Anterior cingulate cortex (tissue), 58 donors: ENCODE measurements at places on chromosomes 3 and 15.

- DNase-seq, result no peak
These were observed 205.0 kb downstream of the LSAMP start for GRCh38 chr3:116240261-116240660.

GRCh38 chr3:170437696-170438407 is 19.2 kb downstream of the CLDN11 start:
- DNase-seq, result no peak

- DNase-seq, result no peak
These were observed 2.0 kb downstream of the ARPP21 start for GRCh38 chr3:35641331-35641730.

DNA sequence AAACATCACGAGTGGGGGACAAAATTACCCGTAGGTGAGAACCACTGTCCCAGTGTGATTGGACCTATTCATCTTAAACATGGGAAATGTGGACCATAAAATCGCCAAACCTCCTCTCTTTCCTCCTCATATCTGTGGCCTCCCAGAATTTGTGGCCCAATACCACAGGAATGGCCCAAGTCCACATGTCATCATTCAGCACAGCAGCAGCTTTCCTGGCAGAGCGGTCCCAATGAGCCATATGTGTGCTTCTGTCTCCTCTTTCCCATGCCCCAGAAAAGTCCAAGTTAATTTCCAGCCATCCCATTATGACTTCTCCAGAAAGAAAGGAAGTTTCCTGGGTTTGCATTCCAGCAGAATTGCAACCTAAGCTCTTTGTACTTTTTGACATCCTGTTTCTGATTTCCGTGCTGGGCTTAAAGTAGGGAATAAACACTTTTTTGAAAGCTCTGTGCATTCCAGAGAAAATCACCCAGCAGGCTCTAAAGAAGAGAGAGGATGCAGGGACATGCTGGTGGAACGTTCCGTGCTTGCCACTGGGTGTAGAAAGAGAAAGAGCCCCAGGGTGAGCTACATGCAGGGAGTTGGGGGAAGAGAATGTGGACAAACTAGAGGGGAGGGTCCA is 259.4 kb upstream of the PROK2 start:
- no peak for DNase-seq

DNA sequence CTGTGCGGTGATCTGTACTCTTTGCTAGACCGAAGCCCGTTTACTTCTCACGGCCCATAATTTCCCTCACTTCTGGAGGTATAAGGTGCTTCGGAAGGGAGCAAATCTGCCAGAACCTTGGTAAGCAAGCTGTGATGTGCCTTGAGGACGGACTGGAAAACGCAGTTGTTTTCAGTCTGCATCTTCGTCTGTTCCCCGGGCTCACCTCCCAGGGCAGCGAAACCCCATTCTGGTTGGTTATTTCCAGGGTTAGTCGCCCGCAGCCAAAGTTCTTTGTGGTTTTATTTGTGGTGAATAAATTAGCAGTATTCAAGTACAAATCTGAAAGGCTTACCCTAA is 401 bp downstream of the RAMAC start:
- no peak for DNase-seq

DNA sequence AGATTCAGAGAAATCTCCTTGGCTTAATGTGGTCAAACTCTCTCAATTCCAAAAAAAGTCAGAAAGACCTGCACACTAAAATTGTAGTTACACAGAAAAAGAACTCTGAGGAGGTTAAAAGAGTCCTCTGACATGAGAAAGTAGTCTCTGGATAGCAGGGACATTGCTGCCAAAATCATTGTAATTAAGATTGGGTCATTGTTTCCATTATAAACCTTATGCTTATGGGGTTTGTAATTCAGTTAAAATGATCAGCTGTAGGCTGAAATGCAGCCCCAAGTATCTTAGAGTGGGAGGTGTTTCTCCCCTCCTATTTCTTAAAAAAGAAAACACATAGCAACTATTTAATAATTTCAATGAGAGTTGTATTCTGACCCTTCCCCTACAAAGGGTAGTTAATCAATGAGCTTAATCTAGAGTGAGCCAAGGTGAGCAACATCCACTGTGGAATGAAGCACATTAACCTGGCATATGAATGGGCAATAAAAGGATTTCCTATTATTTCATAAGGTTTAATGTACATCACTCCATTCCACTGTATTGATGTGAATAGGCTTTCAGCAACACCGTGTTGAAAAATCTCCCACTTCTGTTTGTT is 406.9 kb downstream of the TIGIT start:
- DNase-seq, result no peak

DNA sequence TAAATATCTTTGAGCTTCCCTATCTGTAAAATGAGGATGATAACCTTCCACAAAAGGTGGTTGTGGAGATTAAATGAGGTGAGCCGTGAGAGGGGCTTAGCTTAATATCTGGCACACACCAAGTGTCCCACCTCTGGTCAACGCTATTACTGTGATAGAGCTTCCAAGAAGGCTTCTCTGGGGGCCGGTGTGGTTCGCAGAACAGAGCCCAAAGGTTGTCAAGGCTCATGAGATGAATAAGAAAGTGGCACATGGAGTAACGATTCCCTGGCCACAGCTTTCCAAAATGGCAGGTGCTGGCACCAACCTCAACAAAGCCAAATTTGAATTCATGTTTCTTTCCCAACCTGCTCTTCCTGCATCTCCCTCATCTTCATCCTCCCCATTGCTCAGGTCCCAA is 10.4 kb downstream of the KY start:
- no peak for DNase-seq

GRCh38 chr15:39628144-39628508 is 47.2 kb downstream of the THBS1 start:
- DNase-seq, result no peak

DNA sequence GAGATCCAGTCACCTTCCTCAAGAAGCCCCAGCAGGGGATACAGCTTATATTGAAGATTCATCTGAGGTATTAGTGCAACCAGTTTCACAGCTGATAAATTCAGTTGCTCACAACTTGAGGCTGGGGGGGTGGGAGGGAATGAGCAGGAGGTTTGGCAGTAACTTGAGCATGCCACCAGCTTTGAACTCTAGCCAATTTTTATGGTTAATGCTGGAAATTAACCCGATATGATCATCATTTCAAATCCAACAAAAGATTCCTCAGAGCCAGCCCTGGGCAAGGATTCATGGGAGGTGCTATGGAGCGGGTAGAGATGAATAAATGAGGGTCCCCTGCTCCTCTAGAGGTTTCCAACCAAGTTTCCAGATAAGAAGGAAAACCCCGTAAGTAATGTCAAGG is 73.1 kb upstream of the HES1 start:
- DNase-seq, result no peak

DNA sequence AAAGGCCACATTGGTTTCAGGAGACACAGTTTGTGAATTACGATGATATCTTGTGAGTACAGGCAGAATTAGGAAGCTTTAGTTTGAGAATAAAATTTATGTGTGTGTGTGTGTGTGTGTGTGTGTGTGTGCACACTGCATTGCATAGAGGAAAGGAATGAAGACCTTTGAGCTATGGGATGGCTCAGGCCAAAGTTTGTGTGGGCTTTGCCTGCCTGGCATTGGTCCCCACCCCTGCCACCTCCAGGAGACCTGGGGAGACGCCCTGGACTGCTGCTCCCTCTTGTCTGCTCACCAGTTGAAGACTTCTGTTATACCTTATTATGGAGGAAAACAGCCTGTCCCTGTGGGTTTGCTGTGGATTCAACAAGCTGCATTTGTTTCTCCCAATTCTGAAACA is 37.2 kb downstream of the TIGIT start:
- no peak for DNase-seq

- DNase-seq, result no peak
These were observed 61.8 kb upstream of the SMAD3 start for GRCh38 chr15:67003586-67003985.

- DNase-seq, result no peak
These were observed 27.4 kb upstream of the FRMD5 start for GRCh38 chr15:44222478-44222877.

GRCh38 chr3:171095063-171095462 is 68.5 kb upstream of the SLC2A2 start:
- DNase-seq, result no peak

DNA sequence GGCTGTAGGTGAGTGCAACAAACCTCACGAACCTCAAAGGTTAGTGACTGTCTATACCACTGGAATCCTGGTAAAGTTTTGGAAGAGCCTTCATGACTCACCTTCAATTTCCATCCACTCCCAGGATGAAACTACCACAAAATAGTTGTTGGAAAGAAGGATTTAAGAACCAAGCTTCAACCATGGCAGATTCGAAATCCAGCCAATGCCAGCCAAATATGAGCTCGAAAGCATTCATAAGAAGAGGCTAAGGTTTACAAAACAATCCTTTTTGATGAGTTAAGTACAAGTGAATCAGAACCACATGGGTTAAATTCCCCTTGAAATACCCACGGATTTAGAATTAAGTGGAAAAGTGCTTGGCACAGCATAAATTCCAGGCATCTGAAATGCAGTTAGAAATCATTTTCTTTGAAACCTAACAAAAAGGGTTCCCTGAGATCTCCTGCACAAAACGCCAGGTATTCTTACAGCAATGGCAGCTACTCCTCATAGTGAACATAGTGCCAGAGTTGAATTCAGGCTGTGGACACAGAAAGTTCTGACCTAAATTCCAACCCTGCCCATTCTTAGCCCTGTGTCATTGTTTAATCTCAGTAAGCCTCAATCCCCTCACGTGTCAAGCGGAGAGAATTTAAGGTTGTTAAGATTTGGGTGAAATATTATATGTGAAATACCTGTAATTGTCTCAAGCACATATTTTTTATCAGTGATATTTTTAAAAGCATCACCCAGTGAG is 89.2 kb downstream of the FBN1 start:
- no peak for DNase-seq

DNA sequence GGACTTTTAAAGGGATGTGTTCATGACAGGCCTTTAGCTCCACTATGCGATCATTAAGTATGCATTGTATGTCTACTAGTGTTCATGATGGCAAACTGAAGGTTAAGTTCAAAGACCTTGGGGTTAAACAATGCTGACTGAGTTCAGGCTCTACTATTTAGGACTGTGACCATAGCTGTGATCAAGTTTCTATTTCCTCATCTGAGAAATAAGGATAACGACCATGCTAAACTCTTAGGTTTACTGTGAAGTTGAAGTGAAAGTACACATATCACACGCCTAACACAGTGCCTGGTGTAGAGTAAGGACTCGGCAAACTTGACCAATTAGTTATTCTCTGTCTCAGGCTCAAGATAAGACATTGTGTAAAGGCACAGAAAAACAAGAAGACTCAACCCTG is 243.2 kb downstream of the MBNL1 start:
- DNase-seq, result no peak

GRCh38 chr3:70531063-70531657 is 218.7 kb upstream of the MDFIC2 start:
- no peak for DNase-seq

DNA sequence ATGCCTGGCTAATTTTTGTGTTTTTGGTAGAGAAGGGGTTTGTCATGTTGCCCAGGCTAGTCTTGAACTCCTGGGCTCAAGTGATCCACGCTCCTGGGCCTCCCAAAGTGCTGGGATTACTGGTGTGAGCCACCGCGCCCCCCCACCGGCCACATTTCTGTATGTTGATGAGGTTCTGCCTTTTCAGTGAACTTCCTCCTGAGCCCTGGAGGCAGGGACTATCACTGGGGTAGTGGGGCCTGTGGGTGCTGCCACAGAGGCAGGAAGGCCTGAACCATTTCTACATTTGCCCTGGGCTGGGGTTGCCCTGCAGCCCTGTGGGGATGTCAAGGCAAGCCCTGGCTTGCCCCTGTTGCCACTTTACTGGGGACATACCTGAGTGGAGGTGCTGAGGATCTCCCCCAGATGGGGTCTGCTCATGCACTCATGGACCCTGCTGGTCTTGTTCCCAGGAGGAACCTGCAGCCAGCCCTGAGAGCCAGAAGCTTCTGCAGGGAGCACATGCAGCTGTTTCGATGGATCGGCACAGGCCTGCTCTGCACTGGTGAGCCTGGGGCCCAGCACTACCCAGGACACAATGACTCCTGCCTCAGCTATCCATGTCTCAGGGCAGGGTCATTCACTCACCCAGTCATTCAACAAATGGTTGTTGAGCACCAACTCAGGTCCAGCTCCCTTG is 5.7 kb downstream of the SLC28A1 start:
- no peak for DNase-seq

DNA sequence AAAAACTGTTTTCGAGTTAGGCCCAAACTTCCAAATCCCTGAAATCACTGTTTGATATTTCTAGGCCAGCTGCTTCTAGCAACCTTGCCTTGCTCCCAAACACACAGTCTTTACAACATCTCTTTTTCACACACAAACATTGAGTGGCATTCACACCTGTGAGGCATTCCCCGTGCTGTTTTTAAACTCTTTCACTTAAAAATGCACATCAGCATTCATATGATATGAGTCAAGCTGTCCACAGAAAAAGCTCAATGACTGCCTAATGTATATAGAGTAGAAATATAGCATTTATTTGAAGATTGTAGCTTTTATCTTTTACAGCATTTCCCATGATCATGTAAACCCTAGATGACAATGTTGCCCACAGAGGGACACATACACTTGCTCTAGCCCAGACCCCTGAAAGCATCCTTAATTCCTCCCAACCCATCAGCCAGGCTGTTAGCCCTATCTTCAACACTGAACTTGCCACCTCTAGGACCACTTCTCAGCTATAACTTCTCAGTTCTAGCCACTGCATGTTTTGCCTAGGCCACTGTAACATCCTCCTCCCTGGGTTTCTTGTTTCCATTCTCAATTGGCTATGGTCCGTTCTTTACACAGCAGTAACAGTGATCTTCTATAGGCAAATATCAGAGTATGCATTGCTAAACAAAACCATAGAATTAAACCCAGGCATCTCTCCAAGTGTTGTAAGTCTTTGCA is 782.6 kb downstream of the DIPK2A start:
- no peak for DNase-seq

- DNase-seq, result no peak
These were observed 125.6 kb downstream of the CADPS start for GRCh38 chr3:62749657-62750056.

DNA sequence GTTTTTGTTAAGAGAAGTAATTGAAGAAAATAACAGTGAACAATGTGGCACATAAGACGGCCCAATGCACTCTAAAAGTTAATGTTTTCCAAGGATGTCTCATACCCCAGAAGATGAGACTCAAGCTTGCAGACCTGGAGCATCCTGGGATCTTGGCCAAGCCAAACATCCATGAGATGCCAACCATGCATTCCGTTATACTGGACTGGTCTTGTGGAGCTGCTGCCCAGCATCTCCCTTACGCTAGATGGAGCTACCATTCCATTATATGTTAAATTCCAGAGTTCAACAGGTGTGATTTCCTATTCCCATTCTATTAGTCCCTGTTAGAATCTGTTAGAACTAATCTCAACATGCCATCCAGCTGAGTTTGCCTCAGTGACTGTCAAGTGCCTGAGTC is 181.8 kb downstream of the PDCD6IP start:
- DNase-seq, result no peak

- DNase-seq, result no peak
These were observed 83.8 kb upstream of the BCHE start for GRCh38 chr3:165920984-165921383.
